ENCODE measurements at places on chromosomes 11 and 22.
A peak's percentile ranks its signal among the peaks of the same experiment; 100 is the strongest.

GRCh38 chr11:15555161-15555560 lies 440.4 kb downstream of the INSC start:
- DNase-seq = no peak

DNA sequence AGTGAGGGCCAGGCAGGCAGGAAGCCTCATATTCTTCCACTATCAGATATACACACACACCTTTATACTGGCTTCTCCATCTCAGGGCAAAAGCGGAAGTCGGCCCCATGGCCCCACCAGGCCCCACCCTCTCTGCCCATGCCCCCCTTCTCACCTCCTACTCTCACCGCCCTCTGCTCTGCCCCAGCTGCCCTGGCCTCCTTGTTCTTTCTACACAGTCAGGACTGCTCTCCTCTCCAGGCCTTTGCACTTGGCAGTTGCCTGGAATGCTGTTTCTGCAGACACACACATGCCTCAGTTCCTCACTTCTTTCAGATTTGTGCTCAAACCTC lies 25.3 kb downstream of the OTOG start:
- no peak for DNase-seq

GRCh38 chr22:41621911-41622179 lies 750 bp downstream of the XRCC6 start:
- no peak for DNase-seq

DNA sequence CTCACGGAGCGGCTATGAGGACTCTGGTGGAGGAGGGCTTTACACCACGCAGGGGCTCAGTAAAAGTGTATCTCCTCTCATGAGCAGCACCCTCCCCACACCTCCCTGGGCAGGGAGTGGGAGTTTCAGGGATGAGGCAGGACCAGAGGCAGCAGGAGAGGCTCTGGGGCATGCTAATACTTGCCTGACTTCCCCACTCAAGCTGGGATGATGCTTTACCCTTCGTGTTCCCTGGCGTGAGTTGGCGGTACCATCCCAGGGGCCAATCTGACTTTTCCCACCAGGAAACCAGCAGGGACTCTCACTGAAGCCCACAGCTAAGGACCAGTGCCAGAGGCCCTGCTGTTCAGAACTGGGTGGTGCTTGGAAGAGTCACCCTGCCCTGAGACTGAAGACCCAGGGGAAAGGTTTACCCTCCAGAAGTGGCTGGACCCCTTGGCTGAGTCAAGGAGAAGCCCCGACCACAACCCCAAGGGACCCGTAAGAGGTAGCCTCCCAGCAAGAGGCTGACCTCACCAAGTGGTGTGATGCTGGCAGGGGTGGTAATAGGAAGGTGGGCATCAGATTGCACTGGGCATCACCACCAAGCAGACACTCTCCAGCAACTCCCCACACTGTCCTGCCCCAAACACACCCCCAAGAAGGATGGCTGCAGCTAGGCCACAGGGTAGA lies 65.6 kb downstream of the THAP12 start:
- DNase-seq = no peak

- DNase-seq = peak; percentile 52
Observed at GRCh38 chr11:119729951-119730613, 1.1 kb upstream of the NECTIN1 start.

GRCh38 chr22:36999463-36999862 lies 19.8 kb downstream of the TST start:
- DNase-seq = no peak

DNA sequence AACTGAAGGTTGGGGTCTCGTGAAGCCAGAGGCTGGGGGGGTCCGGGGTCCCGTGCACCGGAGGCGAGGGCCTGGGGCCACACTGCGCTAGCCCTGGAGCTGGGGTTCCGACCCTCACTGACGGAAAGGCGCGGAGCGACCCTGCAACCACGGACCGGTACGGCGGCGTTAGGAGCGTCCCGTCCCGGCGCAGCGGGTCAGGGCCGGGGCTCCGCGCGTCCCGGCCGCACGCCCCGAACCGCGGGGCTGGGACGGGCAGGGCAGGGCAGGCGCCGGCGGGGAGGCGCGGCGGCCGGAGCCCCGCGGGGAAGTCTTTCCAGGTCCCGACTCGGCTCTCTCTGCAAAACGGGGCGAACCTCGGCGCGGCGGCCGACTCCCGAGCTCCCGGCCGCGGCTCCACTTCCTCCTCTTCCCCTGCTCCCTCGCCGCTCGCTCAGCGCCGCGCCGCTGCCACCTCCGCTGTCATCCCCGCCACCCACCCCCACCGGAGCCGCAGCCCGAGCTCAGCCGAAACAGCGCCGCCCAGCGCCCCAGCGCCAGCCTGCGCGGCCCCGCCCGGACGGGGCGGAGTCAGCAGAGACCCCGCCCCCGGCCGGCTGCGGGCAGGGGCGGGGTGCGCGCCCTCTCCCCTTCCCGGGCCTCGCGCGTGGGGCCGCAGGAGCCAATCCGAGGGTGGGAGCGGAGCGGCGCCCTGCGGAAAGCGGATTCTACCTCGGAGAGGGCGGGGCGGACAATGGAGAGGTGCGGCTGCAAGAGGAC lies at the start of gene GDPD5:
Gene GDPD5, minus strand, starts transcription at position 509 of the 759 bp plus-strand sequence. CDS start 48,206 bp downstream, outside the sequence.
- DNase-seq = peak; percentile 72

GRCh38 chr11:128718064-128718463 lies 24.2 kb downstream of the FLI1 start:
- no peak for DNase-seq

GRCh38 chr11:13271060-13271693 lies 6.4 kb upstream of the BMAL1 start:
- no peak for DNase-seq

GRCh38 chr11:73493956-73494598 lies 103.8 kb downstream of the FAM168A start:
- peak; percentile 30 for DNase-seq

GRCh38 chr22:27677905-27678458 lies 123.6 kb downstream of the MN1 start:
- DNase-seq = no peak

GRCh38 chr11:95684701-95685100 lies 104.9 kb downstream of the FAM76B start:
- no peak for DNase-seq

All from hippocampal formation (tissue), 2 donors.